Fibroblast of lung (primary cell): ENCODE measurements at places on chromosomes 16 and 17. TPM values are rescaled to one million over a fixed set of nuclear protein-coding genes. Genes with fewer than 3 reads are reported as not detected.

- peak overlapping the region; percentile 97 for H3K4me3 ChIP-seq
- peaks cover 7% of the 10 kb centered on the region for H3K4me1 ChIP-seq
- peaks cover 3% of the 10 kb centered on the region for H3K36me3 ChIP-seq
Observed at GRCh38 chr16:46620266-46621005, 743 bp downstream of the SHCBP1 start.

- DNase-seq = no peak
- no peaks in the 10 kb centered on the region for H3K36me3 ChIP-seq
- no peaks in the 10 kb centered on the region for H3K4me1 ChIP-seq
- no peak overlapping the region for H3K27ac ChIP-seq
Observed at GRCh38 chr17:49484588-49484987, 10.5 kb upstream of the NGFR start.

Gene HOXB1
- total RNA-seq = not detected in 2 replicates

DNA sequence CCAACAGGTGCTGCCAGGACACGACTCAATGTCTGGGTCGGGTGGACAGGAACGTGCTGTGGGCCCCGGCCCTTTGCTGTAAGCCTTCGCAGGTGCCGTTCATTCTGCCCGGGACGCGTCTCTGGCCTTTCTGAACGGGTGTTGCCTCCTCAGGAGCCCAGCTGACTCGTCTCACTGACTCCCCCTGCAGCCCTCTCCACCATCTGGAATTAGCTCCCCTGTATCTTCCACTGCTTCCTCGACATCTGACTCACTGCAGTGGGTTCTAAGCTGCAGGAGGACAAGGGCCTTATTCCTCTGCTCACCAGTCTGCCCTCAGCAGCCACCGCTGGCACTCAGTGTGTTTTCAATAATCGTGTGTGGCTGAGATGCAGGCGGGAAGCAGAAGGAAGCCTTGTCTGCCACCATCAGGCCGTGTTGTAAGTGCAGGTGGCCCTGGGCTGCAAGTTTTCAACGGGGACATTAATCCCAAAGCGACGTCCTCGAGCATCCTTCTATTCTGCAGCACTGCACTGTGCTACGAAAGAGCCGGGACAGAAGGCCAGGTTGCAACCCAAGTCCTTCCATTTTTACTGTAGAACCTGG, 256.2 kb downstream of the FOXL1 start:
- no peaks in the 10 kb centered on the region for H3K36me3 ChIP-seq
- H3K27me3 ChIP-seq = no peaks in the 10 kb centered on the region
- peaks cover 3% of the 10 kb centered on the region for H3K4me1 ChIP-seq
- DNase-seq = peak; percentile 67
- H3K4me3 ChIP-seq = no peak overlapping the region

Gene TRAF7
- total RNA-seq = 52.1 and 60.3 TPM in 2 replicates
